NCI-H446 (cell line): ENCODE measurements at places on chromosomes 6 and 20.
A peak's percentile ranks its signal among the peaks of the same experiment; 100 is the strongest.

DNA sequence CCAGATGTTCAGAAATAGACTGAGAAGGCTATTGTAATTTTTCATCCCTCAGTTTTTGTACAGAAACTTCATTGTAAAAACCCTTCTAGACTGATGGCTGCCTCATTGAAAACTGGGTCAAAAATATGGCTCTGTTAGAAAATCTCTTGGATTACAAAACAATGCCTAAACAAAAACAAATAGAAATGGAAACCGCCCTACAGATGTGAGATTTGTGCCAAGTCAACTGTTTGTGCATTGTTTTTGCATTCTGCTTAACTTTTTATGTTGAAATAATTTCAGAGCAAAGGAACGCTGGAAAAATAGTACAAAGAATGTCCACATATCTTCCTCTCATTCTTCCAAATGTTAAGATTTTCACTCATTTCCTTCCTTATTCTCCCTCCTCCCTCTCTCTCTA, 425.1 kb downstream of the FOXA2 start:
- DNase-seq: no peak

GRCh38 chr6:105695461-105695860, 292.6 kb upstream of the PREP start:
- no peak for DNase-seq

DNA sequence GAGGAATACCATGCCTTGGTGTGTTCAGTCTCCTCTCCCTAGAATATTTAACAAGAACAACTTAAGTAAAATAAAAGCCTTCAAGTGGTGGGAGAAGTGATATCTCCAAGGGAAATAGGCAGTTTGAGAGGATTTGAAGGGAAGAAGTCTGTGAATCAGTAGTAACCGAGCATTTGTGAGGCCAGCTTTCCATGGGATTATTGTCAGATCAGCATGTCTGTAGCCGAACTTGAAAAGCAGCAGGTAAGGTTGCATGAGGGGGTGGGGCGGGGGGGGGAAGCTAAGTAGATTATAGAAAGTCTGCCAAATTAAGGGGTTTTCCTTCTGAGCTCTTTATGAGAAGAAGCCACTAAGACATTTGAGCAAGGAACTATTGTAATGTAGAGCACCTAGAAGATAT, 92.6 kb downstream of the GRIK2 start:
- no peak for DNase-seq

DNA sequence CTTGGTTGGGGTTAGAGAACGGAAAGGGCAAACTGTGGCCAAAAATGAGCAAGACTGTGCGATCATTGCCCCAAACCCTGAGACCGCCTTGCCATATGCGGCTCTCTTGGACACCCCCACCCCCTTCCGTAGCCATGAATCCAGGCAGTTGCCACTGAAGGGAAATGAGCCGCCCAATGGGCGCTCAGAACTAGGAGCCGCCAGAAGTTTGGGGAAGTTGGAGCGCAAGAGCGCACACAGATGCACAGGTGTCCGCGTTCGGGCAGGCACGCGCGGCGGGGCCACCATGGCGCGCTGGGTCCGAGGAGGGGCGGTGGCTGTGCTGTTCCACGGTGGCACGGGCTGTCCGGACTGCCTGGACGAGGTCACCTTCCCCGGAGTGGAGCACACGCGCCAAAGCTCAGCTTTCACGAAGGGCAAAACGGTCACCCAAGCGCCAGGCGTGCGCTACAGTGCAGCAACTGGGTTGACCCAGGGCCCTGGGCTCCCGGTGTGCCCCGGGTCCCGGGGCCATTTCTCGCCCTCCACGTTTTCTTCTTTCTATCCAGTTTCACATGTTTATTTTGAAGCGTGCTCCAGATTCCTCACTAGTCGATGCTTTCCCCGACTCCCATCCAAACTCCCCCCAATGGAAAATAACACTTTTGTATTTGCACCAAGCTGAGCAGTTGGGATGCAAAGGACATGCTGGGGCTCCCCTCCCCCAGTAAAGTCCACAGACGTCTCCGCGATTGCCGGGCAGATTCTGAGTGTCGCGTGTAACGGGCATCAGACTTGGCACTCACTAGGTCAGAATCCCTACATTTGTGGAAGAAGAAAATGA, 906 bp upstream of the PDE10A start:
- no peak for DNase-seq

DNA sequence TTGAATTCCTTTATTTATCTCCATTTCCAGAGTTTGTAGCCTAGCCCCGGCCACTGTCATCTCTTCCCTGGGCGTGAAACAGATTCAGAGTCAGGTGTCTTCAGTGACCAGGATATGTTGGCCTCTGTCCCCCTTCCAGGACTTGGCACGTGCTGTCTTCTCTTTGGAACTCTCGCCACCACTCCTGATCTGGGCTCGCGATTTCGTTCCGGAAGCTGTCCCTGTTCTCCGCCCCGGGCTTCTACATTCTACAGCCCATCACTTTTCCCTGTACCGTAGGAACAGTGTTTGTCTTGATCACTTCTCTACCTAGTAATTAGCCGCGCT, 739 bp downstream of the GSS start:
- DNase-seq: no peak

DNA sequence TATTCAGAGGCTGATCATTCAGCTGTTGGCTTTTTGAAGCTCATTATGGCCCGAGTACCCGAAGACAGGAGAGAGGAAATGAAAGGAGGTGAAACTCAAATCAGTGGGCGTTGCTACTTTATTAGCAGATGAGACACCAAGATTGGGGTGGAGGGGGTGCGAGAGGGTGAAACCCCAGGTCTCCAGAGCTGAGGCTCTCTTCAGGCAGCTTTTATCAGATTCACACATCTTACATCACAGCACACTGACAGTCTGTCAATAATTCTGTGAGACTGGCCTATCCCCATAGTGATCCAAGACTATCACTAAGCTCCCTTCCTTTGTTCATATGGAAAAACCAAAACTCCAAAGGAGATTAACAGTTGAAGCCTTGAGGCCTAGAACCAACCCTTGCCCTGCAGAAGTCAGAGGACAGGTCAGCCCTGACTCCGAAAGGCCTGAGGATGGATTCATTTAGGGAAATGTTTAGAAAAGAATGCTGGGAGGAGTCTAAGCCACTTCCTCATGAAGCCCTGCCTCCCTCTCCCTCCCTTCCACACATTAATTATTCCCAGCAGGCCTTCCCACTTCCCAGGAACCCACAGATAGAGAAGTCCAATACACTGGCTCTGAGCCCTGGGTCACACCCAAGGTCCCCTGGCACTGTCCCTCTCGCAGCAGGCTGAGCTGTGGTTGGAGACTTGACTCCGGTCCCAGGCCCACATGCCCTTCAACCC, 23.2 kb downstream of the TRERF1 start:
- no peak for DNase-seq

GRCh38 chr20:22490287-22491193, 93.8 kb downstream of the FOXA2 start:
- DNase-seq: no peak

DNA sequence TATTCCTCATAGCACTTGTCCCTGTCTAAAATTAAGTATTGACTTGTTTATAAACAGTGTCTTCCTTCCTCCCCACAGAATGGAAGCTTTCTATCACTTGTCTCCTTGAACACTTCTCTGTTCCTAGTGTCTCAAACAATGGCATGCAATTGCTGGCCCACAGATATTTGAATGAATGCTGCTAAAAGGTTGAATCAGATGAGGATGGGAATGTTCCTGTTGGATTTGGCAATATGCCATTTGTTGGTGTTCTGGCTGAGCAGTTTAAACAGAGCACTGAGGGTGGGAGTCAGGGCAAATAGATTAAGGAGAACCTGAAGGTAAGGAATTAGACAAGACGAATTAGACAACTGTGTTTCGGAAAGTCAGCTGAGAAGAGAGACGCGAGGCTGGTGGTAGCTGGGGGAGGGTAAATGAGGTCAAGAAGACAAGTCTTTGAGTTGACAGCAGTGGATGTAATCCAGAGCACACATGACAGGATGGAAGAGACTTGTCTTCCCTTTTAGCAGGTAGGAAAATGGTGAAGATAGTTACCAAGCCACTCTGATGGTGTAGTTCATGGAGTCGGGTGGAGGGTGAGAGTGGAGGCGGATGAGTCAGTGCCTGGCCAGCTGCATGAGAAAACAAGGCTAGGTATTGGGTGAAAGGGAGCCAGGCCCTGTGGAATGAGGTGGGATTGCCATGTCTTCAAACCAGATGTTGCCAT, 58.3 kb upstream of the GNRH2 start:
- no peak for DNase-seq

GRCh38 chr6:127972815-127973214, 72.0 kb upstream of the THEMIS start:
- DNase-seq: no peak

DNA sequence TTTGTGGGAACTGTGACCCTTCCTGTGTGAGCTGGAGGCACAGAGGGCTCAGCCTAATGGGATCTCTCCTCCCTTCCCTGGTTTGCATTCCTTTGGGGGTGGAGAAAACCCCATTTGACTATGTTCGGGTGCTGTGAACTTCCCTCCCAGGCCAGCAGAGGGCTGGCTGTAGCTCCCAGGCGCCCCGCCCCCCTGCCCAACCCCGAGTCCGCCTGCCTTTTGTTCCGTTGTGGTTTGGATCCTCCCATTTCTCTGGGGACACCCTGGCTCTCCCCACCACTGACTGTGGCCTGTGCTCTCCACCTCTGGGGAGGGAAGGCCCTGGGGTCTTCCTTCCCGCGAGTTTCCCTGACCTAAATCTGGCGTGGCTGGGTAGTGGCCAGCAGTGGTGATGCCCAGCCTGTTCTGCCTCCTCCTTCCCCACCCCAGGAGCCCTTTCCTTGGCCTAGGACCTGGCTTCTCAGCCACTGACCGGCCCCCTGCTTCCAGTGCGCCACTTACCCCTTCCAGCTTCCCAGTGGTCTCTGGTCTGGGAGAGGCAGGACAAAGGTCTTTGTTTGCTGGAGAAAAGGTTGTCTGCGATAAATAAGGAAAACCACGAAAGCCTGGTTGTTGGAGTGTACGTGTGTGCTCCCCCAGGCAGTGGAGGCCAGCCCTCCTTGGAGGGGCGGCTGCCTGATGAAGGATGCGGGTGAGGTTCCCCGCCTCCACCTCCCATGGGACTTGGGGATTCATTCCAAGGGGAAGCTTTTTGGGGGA, 4.9 kb downstream of the VEGFA start:
- DNase-seq: peak; percentile 20

DNA sequence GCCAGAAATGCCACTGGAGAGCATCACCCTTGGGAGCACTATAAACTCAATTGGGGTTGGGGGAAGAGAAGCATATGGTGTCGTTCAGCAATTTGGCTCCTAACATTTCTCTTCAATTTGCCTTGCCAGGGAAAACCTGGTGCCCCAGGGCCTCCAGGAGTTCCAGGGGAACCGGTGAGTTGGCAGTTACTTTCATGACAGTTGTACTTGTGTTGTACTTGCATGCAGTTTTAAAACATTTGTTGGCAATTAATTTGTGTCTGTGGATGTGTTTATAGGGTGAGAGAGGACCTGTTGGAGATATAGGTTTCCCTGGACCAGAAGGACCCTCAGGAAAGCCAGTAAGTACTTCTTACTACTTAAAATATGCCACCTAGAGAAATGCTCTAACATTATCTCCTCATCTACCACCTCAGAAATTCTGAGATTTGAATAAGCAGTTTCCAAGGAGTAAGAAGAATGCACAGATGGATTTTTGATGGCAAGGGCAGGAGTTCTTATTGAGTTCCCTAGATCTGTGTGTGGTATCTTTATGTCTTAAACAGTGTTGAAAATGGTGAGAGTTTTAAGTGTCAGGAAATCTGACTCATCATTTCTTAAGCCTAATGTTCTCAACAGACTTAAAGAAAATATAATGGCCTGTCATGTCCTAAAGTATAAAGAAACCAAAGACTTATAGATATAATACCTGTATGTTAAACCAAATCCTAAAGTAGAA, 122.5 kb downstream of the COL9A1 start:
- no peak for DNase-seq

GRCh38 chr20:50172347-50173013, 18.1 kb upstream of the CEBPB start:
- DNase-seq: no peak

DNA sequence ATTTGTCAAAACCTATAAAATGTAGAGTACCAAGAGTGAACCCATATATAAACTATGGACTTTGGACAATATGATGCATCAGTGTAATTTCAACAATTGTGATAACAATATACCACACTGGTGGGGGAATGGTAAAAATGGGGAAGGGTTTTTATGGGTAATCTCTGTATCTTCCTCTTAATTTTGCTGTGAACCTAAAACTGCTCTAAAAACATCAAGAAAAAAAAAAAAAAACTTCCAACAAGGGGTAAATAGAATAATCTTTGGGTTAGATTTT, 592.0 kb upstream of the ADGRB3 start:
- DNase-seq: no peak

GRCh38 chr6:63268574-63268973, 51.2 kb downstream of the LGSN start:
- DNase-seq: no peak

- DNase-seq: no peak
These were observed 4.3 kb upstream of the SGK1 start for GRCh38 chr6:134322216-134322615.
